ENCODE measurements at places on chromosomes 2 and 18.

GRCh38 chr2:237066396-237066795 is 19.3 kb upstream of the COPS8 start:
- DNase-seq: no peak

GRCh38 chr2:86417961-86418360 is 23.2 kb upstream of the KDM3A start:
- no peak for DNase-seq

GRCh38 chr2:123826729-123827271 is 198.3 kb upstream of the CNTNAP5 start:
- DNase-seq: no peak

GRCh38 chr2:178448968-178449661 is 1.9 kb downstream of the PRKRA start:
- DNase-seq: no peak

DNA sequence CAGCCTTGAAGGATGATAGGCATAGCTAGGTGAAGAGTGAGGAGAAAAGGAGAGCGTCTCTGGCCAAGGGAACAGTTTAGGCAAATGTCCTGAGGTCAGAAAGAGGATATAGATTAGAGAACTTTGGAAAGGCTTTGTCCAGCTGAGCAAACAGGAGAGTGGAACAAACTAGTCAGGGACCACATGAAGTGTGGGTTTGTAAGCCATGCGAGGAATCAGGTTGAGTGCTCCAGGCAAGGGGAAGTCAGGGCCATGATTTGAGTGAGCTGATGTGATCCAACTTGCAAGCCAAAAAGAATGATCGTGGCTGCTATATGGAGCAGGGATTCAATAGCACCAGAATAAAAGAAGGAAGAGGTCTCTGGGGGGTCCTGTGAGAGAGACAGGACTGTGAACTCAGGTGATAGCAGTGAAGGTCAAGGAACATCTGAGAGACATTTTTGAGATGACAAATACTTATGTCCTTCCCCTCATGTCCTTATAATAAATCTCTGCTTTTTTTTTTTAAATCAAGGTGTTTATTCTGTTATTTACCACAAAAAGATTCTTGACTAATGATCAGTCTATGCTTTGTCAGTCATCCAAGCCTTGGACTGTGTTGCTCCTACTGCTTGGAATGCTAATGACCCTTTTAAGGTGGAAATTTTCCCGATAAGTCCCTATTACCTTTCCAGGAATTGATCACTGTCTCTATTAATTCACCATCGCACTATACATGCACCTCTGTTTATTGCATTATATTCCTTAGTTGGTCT is 472.6 kb downstream of the TXNL1 start:
- no peak for DNase-seq

- DNase-seq: no peak
These were observed 6.9 kb downstream of the ALLC start for GRCh38 chr2:3664925-3665324.

DNA sequence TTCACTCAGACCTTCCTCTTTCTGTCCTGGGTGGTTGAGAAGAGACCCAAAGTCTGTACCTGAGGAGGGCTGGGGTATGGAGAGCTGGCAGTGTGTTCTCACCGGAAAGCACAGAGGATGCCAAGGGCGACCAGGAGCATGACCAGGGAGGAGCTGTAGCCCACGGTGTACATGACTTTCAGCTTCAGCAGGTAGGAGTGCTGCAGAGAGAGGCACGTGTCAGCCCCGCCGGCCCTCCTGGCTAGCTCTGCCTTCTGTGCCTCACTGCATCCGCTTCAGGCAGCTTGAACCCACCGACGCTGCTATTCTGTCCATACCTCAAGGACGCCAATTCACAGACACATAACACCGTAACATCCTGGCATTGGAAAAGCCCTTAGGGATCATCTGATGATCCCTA is 34.0 kb downstream of the TMEM37 start:
- DNase-seq: no peak

- no peak for DNase-seq
These were observed 64.3 kb downstream of the ACVR2A start for GRCh38 chr2:147909178-147909577.

GRCh38 chr2:23432531-23432930 is 47.6 kb downstream of the KLHL29 start:
- DNase-seq: no peak

DNA sequence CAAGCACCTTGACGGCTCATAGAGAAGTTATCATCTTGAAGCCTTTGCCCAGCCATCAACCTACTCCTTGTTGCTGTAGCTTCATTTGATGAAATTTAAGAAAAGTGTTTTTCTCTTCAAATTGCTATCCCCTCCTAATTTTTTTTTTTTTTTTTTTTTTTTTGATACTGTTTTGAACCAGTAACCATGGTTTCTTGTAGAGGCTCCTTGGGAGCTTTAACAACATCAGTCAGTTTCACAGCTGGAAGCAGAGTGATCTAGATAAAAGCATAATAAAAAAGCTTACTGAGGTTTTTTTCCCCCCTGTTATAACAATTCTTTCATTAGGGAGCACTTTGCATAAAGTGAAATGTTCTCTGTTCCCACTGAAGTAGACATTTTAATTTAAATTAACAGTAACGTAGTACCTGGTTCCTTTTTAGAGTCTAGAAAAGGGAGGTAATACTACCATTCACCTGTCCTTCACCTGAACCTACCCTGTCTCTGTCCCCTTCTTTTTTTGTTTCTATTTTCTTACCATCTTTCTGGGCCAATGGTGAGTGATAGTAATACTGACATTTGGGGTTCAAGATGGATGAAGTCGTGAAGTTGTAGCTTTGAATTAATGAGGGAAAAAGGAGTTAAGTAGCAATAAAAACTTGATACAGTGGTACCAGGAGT is 101.5 kb downstream of the NCOA1 start:
- no peak for DNase-seq

GRCh38 chr18:63878343-63878742 is 9.2 kb upstream of the SERPINB2 start:
- no peak for DNase-seq

- no peak for DNase-seq
These were observed 1583.4 kb upstream of the PIK3C3 start for GRCh38 chr18:40371673-40372072.

All from activated T-cell treated with anti-CD3 and anti-CD28 coated beads for 4 hours (primary cell).